ENCODE measurements at places on chromosomes 6 and 20. TPM values are rescaled to one million over a fixed set of nuclear protein-coding genes. Genes with fewer than 3 reads are reported as not detected.

DNA sequence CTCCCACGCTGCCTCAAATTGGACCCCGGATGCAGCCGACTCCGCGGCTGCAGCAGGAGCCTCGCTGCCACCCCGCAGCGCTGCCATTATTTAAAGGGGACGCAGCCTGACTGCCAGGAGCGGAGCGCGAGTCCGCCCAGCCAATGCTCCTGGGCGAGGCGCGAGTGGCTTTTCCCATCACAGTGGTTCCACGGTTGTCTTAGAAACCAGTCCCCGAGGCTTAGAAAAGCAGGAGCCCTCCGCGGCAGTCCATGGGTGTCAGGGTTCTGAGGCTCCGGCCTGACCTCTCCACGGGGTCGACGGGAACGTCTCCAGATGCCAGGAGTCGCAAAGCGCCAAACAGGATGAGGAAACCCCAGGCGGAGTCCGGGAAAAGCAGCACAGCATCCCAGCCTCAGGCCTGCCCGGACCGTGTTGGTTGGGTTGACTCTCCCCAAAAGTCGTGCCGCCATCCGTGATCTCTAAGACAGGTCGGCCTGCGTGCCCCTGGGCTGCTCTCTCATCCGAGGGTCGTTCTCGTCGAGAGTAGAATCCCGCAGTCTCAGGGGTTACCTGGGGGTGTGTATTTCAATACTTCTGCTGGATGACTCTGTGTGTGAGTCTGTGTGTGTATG lies 975.8 kb upstream of the DEFB115 start:
- no peak for DNase-seq

Gene MAP3K7
- 15.4 TPM for polyA plus RNA-seq

Gene SLC9A8
- 9.7 TPM for polyA plus RNA-seq

Gene HRH3
- polyA plus RNA-seq: 0.10 TPM
